Non-pigmented ciliary epithelial cell (primary cell): ENCODE measurements at places on chromosomes 2 and 18.

DNA sequence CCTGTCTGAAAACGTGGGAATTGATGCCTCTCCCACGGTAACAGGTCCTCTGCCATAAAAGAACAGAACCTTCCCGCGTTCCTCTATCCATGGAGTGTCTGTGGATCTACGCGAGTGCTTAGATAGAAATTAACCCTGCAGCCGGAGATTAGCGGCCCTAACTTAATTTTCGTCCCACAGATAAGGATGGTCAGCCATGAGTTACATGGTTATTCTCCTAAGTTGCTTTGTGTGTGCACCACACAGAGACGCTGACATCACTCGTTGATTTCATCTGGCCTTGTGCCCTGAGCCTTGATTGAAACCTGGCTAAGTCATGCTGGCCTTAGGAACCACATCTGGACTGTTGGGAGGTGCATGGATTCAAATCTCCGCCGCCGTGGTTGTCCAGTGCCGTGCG lies 132.1 kb downstream of the GBX2 start:
- no peak for DNase-seq

GRCh38 chr18:36312806-36313395 lies 15.4 kb downstream of the FHOD3 start:
- DNase-seq: no peak

- DNase-seq: no peak
These were observed 20.1 kb upstream of the FANCL start for GRCh38 chr2:58261209-58261608.

GRCh38 chr2:160906878-160907277 lies 253.3 kb upstream of the TANK start:
- no peak for DNase-seq

- no peak for DNase-seq
These were observed 16.2 kb upstream of the ZCCHC2 start for GRCh38 chr18:62506495-62507143.

DNA sequence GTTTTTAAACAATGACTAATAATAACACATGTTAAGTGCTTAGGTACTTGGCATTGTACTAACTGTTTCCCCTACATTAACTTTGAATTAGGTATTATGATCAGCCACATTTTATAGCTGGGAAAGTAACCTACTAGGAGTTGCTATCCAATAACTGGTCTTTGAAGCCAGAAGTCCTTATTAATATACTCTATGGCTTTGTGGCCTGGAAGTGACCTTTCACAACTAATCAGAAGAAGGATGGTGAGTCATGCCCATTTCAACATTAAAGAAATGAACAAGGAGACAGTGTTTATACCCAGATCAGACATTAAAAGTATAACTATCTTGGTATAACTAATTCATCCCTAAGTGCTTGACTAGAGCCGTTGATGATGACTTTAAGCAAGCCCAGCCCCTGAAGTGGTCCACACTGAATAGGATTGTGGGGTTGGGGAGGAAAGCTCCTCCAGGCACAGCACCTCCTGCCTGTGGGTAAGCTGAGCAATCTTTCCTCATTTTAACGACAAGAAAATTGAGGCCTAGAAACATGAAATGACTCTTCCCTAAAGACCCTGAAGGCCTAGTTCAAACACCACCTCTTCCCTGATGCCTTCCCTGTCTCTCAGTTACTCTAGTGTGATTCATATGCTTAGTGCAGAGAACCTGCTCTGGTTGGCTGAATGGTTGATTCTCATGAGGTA lies 71.6 kb upstream of the RFX8 start:
- no peak for DNase-seq
